ENCODE measurements at places on chromosomes 7 and 10.

GRCh38 chr7:54629771-54630170 is 87.6 kb downstream of the VSTM2A start:
- DNase-seq = no peak

DNA sequence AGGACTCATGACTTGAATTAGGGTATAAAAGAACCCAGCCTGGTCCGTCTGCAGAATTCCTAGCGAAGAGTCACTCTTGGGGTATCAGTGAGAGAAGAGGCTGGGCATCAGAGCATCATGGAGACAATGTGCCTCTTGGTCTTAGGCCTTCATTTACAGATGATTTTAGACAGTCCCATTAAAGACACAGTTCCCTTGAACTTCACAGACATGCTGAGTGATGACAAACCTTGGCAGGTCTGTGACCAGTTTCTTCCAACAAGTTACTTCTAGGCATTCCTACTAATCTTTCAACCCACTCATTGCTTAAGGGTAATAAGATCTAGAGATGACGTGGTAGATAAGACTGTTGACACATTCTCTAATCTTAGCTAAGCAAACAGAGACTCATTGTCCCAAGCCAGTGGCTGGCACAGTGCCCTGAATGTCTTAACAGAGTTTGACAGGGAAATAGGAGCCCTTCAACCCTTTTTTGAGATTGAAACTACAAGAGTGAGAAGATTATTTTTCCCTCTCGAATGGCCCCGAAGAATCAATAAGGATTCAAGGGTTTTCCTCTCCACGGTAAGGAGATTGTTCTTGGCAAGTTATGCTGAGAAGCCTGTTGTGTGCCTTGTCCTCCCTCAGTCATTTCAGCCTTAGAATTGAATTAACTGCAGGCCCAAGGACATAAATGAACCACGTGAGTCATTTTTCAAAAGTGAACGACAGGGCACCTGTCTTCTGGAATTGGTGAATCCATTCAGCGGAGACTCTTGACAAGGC is 281.1 kb downstream of the CCDC3 start:
- no peak for DNase-seq

DNA sequence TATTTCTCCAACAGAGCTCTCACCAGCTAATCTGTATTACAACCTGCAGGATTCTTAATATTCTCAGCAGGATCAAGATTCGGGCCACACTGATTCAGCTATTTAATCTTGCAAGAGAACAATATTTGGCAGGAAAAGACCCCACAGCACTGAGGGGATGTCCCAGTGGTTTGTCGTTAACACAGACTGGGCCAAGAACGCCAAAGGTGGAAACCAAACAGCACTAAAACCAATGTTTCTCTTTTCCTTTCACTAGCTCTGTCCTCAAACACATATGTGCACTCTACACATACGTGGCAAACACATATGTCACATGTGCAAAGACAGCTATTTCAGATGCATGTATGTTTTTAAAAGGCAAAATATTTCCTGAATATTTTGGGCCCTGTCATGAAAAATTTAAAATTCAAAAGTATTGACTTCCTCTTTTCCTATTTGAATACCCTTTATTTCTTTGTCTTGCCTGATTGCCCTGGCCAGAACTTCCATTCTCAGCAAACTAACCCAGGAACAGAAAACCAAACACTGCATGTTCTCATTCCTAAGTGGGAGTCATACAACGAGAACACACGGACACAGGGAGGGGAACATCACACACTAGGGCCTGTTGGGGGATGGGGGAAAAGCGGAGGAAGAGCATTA is 51.7 kb upstream of the NEBL start:
- DNase-seq = no peak

- DNase-seq = no peak
Observed at GRCh38 chr10:5617521-5617920, 48.9 kb downstream of the ASB13 start.

DNA sequence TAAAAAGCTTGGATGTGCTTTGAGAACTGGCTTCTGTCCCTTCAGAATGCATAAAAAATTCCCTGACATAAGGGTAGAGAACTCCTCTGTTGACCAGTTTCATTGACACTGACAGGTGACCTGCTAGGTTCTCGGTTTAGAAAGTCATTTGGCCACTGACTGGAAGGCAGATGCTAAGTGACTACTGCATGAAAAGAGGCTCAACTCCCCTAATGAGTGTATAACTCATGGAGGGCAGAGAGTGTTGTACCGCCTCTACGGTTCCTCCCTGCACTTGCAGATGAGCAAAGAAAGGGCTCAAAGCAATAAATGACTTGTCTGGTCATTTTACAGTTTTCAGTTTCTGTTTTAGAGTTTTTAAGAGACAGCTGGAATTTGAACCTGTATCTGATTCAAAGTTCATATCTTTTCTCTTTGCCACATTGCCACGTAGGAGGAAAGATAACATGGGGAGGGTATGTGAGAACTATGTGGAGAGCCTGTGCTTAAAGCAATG is 2.9 kb upstream of the FGL2 start:
- DNase-seq = no peak

GRCh38 chr10:77223526-77224460 is 413.8 kb downstream of the KCNMA1 start:
- no peak for DNase-seq

GRCh38 chr7:141198194-141198958 is 124.5 kb downstream of the TMEM178B start:
- no peak for DNase-seq

DNA sequence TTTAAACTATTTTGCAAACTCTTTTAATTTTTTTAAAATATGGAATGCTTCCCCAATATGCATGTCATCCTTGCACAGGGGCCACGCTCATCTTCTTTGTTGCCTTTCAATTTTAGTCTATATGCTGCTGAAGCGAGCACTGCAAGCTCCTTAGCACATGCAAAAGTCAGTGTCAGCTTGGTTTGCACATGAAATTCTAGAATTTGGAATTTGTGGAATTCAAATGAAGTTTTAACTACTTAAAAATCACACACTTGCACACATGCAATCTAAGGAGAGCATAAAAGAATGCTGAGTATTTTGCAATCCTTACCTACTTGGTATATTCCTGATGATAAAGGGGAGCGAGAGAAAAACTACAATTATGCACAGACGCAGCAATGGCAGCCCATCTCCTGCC is 78.3 kb upstream of the ATP6V0A4 start:
- no peak for DNase-seq

DNA sequence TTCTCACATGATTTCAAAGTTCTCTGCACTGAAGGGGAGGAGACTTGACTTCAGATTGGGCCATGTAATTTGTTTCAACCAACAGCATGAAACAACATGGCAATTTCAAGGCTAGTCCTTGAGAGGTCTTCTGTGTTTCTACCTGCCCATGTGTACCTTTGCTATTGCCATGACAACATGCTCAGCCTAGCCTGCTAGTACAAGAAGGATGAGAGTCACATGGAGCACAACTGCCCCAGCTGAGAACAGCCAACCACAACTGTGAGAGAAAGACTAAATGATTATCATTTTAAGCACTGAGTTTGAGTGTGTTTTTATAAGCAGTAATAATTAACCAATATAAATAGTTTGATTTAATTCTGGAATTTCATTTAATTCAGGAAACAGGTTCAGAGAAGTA is 41.9 kb downstream of the ANKMY2 start:
- no peak for DNase-seq

DNA sequence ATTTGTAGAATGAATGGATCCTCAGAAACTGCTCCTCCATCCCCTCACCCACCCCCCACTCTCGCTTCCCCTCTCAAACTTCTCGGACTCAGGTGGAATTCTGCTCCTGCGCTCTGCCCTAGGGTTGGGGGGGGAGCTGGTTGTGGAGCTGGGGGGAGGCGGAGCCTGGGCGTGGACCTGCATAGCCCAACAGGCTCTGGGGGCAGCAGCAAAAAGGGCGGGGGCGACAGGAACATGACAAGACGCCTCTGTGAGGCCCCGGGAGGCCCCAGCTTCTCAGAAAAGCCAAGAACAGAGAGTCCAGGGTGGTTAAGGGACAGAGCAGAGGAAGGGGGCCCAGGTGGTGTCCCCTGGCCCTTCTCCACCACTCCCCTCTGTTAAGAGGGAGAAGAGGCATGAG is 3.5 kb downstream of the TSC22D4 start:
- no peak for DNase-seq

DNA sequence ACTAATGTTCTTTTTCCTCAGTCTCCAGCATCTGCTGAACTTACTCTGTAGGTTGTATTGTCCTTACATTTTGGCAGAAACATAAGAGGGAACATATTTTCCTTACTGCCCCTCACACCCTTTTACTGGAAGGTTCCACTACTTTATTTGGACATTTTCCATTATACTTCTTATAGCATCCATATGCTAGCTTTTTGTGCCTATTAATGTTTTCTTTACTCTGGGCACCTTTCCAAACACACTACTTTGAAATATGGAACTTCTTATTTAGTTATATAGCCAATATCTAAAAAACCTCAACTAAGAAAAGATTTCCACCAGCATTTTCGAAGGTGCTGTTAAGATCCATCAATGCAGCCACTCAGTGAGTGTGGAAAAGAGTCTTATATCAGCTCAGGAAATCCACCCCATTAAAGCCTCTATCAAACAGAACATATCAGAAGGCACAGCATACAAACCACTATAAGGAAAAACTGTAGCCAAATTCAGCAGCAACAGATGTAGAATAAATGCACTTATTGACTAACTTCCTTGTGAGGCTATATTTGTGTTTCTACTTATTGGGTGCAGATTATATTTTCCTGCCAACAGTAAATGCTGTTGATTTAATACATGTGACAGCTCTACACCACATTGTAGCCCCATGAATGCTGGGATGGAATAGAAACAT is 272.5 kb upstream of the SEMA3E start:
- no peak for DNase-seq

- DNase-seq = no peak
Observed at GRCh38 chr7:126842451-126842850, 410.3 kb downstream of the GRM8 start.

DNA sequence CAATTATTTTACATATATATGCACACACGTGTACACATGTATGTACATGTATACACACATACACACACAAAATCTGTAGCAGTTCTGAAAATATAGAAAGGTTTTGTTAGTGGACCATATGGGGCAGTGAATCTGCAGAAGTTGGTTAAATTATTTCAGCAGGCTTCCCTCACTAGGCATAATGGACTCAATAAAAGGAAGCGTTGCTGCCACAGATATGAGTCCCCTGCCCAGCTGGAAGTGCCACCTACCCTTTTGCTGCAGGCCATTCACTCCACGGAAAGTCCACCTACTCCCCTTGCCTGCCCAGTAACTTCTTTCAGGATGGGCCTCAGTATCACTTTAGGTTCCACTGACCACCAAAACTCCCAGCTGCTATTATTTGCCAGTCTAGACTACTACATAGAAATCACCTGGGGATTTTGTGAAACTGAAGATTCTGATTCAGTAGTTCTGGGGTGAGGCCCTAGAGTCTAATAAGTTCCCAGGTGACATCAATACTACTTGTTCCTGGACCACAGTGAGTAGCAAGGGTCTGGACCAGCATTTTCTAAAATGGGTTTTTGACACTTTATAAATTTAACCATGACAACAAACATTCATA is 29.3 kb upstream of the CROT start:
- no peak for DNase-seq

GRCh38 chr10:124145109-124145870 is 51.9 kb upstream of the CHST15 start:
- no peak for DNase-seq

- no peak for DNase-seq
Observed at GRCh38 chr10:43037440-43037839, 39.4 kb upstream of the RET start.

GRCh38 chr10:44894691-44895090 is 16.4 kb upstream of the TMEM72 start:
- DNase-seq = no peak

- no peak for DNase-seq
Observed at GRCh38 chr10:124153023-124153826, 59.8 kb upstream of the CHST15 start.

DNA sequence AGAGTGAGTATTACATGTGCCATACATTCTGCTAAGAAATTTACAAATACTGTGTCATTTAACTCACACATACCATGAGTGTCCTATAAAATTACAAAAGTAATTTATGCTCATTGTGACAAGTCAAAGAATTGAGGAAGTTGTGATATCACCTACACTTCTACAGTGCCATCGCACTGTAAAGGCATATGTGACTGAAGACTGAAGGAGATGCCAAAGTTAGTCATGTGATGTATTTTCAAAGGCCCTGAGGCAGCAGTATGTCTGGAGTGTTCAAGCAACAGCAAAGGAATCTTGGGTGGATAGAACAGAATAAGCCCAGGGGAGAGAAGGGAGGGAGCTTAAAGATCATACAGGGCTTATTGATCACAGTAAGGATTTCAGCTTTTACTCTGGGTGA is 176.8 kb downstream of the WNT2 start:
- no peak for DNase-seq

- no peak for DNase-seq
Observed at GRCh38 chr10:73841526-73842285, 30.3 kb upstream of the NDST2 start.

DNA sequence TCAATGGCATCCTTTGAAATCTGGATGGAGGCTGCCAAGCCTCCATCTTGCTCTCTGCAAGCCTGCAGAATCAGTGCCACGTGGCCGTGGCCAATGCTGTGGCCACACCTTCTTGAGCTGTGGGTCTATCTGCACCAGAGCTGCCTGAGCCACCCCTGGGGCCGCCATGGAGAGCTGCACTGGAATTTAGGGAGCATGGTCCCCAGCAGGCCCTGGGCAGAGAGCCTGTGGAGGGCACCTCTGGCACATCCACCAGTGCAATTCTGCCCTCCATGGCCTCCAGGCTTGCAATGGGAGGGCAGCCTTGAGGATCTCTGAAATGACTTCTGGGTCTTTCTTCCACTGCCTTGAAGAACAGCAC is 55.6 kb upstream of the NKX6-2 start:
- DNase-seq = no peak

GRCh38 chr10:82883603-82884002 is 1008.6 kb downstream of the NRG3 start:
- DNase-seq = no peak

DNA sequence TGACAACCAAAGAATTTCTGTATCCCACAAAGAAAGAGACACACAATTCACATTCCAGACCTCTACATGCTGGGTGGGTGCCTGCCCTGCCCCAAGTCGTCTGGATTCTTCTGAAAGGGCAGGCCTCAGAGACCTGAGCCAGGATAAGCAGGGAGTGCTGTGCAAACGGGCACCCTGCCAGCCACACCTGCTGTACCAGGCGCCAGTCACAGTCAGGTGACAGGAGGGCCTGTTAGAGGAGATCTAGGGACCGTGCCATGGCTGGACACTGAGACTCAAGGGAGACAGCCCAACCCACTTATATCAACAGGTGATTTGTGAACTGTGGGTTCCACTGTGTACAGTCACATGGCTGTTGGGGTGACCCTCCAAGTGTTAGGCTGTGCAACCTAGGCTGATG is 103.1 kb upstream of the AFAP1L2 start:
- no peak for DNase-seq

- no peak for DNase-seq
Observed at GRCh38 chr10:104128214-104128613, 6.2 kb downstream of the SFR1 start.

GRCh38 chr10:131072651-131073468 is 238.7 kb downstream of the TCERG1L start:
- DNase-seq = no peak

DNA sequence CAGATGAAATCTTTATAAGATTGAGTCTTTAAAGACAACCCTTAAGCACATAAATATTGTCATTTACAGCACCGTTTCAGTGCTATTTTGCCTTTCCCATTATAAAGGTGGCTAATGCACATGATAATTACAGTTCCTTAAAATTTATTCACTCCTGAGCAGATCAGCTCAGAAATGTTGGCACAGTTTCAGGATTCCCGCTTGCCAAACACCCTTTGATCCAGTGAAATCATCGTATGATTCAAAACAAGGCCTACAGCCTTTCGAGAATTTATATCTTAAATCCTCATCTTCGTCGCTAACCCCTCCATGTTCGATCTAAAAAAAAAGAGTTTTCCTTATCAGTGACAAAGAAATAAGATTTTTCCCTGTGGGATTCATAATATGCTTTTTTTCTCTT is 14.1 kb upstream of the SOSTDC1 start:
- no peak for DNase-seq

All from stimulated activated CD8-positive, alpha-beta memory T cell treated with anti-CD3 and anti-CD28 coated beads, Interleukin-2, amount 100 ng/mL, for 1 hour (primary cell).